ENCODE measurements at places on chromosomes 16 and 17. TPM values are rescaled to one million over a fixed set of nuclear protein-coding genes. Genes with fewer than 3 reads are reported as not detected.

PIGQ gene
- total RNA-seq = 7.6 TPM

GAS2L2 gene
- 0.04 TPM for total RNA-seq

DNA sequence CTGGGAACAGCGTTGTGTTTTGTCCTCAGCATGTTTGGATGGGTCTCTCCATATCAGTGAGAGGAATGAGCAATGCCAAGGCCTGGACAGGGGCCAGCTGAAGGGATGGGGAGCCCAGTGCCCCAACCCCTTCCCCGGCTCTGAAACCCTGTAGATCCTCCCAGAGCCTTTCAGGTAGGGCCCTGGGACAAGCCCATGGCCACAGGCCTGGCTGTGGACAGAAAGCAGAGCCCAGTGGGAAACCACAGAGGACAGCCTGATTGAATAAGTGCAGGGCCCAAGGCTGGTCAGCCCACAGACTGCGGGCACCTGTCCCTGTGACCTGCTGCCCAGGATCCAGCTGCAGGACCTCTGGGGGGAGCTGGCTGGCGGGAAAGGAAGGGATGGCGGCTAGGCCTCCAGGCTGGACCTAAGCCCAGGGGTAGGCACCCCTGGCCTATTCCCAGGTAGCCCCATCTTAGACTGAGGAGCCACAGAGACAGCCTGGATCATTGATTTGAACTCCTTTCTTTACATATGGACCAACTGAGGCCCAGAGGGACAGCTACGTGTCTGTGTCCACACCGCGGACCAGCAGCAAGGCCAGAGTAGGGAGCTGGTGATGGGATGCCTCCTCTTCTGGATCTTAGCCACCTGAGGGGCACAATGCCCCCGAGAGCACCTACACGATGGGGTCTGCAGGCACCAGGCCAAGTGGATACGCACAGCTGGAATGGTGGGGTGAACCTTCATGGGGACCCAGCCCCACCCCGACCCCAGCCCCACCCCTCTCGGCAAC is 1.3 kb downstream of the CCDC102A start:
- no peak for DNase-seq

DNA sequence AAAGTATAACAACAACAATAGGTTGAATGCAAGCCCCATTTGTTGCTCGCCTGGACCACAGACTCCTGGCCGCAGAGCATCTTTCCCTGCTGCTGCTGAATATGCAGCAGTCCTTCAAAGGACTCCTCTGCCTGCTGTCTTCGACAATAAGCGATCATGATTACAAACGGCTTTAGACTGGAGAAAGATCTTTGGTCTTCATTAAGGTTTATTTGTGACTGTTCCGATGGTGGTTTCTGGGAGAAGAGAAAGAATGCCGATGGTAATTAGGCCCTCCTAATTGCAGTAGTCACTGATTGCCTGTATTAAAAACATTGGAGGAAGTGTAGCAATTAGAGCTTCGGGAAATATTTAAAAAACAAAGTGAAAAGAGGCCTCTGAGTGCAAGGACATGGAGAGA is 138.2 kb downstream of the CACNG3 start:
- DNase-seq = no peak

WFIKKN1 gene
- total RNA-seq = not detected

DNA sequence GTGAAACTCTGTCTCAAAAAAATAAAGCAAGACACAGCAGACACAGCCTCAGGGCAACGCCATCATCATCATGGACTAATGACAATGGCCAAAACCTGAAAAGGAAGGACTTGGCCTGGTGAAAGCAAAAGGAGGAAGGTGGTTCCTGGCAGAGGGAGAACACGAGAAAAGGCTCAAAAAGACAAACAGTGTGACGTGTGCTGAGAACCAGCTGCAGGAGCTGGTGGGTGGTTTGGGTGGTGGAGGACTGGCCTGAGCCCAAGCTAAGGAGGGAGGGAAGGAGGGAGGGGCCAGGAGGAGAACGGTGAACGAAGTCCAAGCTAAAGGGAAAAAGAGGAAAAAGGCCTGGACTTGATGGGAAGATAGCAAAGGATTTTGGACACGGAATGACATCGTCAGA is 85.1 kb downstream of the SLC39A11 start:
- peak; percentile 20 for DNase-seq

TPSG1 gene
- total RNA-seq = 1.1 TPM

KCTD5 gene
- 49.7 TPM for total RNA-seq

CD300H gene
- 0.78 TPM for total RNA-seq

C17orf107 gene
- total RNA-seq = not detected

CPHXL2 gene
- total RNA-seq = not detected
